ENCODE measurements at places on chromosomes 2 and 18.

DNA sequence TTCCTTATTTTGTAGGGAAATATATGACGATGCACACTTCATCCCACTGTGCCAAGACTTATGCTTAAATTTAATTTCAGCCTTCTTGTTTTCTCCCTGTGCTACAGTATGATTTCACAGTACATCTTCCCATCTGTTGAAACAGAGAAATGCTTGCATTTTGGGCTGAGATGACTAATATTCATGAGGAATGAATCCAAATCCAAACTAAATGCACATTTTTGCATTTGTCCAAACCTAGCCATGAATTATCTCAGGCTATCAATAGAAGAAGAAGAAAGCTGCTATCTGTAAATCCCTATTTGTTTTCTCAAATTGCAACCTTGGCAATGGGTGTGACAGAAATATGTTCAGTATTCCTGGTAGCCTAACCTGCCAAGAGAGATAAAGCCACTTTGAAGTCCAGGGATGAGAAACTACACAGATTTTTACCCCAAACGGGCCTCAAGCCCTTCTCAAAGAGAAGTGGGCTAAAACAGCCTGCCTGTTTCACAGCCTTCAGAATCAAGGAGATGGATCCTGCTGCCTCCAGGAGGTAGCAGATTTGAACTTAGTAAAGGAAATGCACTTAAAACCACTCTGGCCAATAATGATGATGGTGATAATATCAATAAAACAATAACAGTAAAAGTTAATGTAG lies 306.9 kb upstream of the NT5C1B start:
- no peak for DNase-seq

DNA sequence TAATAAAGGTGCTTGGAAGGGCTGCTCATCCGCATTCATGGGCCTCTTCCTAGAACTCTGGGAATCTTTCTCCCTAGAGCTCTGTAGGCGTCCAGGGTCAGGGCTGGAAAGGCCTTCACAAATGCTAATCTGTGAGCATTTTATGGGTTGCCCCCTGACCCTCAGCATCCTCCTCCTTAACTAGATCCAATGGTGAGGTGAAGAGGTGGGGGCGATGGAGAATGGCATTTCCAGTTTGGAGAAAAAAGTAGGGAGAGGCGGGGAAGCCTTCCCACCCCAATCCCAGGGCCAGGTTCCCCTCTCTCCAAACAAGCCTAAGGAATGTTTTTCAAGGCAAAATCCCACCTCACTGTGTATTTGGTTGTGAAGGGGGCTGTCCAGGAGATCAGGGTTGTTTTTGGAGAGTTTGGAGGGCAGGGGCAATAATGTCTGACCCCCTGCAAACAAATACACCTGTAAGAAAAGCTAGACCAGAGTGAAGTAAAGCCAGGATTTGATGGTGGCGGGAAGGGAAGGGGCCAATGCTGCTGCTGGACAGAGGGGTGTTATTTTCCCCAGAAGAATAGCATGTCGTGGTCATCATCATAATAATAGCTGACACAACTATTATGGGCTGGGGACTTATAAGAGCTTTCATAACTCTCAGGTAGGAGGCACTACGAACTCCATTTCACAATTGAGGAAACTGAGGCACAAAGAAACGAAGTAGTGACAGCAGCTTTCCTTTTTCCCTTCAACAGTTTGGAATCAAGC lies 1.4 kb upstream of the MYCN start:
- DNase-seq, result no peak

DNA sequence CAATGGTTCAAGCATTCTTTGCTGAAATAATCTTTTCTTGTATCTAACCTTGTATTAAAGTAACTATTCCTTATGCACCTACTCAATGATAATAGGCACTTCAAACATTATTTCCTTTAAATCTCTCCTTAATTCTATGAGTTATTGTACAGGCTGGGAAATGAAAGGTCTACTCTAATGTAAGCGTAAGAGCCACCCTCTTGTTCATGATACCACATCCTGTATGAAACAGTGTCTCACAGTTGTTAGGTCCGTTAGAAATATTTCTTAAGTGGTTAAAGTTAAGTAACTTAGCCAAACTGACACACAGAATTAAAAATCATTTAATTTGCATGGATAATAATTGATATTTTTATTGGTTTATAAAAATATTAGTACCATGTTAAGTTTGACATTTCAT lies 162.5 kb upstream of the RPRM start:
- no peak for DNase-seq

DNA sequence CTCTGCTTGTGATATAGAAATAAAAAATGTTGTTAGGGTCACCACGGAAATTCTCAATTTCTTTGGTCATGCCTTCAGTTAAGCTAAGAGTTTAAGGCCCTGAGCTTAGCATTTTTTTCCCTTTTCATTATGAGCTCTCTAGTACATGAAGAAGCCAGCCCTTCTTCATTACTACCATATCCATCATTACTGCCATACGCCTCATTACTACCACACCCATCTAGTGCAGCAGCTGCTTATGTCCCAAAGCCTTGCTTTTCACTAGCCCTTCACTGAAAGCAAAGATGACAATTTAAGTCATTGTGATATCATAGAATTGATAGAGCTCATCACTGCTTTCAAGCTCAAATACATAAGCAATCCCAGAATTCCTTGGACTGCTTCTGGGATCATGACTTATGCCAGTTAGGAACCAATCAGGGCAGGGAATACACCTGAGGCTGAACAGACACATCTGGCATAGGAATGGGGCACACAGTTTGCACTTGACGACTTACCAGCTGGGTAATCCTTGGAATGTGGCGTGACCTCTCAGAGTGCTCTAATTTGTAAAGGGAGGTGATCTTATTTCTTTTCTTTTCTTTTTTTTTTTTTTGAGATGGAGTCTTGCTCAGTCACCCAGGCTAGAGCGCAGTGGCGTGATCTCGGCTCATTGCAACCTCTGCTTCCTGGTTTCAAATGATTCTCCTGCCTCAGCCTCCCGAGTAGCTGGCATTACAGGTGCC lies 40.3 kb downstream of the SOWAHC start:
- DNase-seq, result no peak

DNA sequence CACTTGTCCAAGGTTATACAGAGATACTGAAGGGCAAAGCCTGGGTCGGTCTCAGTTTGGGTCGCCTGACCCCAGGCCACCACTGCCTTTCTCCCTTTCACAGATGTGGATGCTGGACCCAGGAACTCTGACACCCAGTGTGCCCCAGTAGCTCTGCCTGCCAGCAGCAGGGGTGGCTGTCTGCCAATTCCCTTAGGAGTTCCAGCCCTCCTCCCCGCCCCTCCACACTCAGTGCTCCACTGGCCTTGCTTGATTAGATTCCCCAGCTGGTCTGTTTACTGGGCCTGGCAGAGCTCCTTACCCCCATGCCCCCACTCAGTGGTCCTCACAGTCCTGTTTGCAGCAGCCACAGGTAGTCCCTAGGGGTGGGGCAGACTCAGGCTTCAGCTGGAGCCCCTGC lies 75.5 kb downstream of the NPAS2 start:
- no peak for DNase-seq

- no peak for DNase-seq
Observed at GRCh38 chr2:189181706-189182105, 2.1 kb upstream of the COL5A2 start.

DNA sequence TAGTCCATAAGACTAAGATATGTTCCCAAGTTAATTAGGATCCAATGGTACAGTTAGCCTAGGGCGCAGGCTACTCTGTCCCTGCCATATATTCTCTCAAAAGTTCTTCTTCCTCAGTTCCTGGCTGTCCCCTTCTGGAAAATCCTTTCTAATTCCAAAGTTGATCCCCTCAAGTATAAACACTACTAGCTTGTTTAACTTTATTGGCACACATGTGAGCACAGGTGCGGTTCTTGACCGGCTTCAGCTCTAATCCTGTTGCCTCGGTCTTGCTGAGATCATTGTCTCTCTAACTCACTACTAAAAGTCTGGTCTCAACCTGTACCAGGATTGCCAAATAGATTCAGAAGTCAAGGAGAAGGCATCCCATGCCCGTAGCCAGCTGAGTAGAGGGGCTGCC lies 89.0 kb downstream of the SEMA4F start:
- DNase-seq, result no peak

- DNase-seq, result no peak
Observed at GRCh38 chr2:151775057-151775740, 40.9 kb upstream of the NEB start.

- DNase-seq, result peak; percentile 15
Observed at GRCh38 chr2:7358865-7359447, 441.7 kb downstream of the RNF144A start.

GRCh38 chr18:23814991-23815614 lies 125.8 kb downstream of the LAMA3 start:
- peak; percentile 57 for DNase-seq

GRCh38 chr2:10085043-10085667 lies 4.9 kb upstream of the CYS1 start:
- no peak for DNase-seq

DNA sequence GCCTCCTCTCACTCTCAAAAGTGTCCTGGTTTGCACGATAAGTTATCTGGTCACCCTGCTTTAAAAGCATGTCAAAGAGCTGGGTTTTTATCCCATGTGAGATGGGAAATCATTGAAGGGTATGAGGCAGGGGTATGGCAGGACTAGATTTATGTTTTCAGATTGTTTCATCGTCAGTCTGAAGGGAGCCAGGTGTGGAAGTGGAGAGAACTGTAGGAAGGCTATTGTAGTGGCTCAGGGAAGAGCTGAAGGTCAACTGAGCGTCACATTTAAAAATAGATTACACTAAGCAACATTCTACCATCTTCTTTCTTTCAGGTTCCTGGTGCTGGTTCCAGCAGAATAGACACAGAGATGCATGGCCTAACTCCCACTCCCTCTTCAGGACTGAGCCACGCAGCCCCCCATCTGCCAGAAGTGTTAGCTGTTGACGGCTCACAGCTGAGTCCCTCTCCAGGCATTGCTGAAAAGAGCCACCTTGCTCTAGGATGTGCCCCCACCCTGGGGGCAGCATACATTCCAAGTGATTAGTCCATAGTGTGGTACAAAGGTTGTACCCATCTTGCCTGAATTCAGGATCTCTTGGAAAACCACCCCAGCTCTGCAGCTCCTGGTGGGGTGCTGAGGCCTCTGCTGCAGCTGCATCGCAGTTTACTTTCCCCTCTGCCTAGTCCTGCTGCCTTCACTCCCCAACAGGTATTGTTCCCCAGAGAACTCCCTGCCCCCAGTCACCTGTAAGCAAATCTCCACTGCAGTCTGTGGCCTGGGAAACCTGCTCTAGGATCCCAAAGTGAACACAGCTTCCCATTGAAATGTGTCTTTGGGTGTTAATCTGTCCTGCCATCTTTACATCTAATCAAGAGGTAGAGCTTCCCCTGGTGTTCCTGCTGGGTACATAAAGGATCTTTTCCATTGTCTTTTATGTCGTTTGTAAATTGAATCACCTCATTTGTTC lies 79.5 kb upstream of the KLF7 start:
- no peak for DNase-seq

DNA sequence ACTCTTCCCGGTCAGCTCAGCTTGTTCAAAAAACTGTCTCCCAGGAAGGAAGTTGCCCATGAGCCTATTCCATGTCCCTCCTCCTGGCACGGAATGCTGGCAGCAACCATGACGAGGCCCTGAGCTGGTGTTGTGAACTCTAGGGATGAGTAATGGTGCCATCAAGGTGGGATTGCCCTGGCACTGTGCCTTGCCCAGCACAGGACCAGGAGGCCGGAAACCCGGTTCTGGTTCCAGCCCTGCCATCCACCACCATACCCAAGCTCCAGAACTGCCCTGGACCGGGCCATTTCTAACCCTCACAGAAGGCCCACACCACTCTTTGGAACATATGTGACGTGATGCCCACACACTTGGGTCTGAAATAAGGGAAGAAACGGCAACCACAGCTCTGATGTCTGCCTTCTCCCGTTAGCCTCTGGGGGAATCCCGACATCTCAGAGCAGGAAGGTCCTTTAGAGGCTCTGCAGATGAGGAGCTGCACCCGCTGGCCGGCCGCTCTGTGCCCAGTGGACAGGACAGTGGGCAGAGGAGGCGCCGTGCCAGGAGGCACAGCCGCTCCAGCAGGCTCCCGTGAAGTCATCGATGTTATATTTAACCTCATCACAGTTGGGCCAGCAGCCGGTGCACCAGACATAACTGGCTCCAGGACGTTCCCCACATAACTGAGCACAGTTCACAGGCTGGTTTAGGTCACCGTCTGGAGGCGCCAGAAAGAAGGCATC lies 462.1 kb upstream of the ID2 start:
- DNase-seq, result peak; percentile 19

DNA sequence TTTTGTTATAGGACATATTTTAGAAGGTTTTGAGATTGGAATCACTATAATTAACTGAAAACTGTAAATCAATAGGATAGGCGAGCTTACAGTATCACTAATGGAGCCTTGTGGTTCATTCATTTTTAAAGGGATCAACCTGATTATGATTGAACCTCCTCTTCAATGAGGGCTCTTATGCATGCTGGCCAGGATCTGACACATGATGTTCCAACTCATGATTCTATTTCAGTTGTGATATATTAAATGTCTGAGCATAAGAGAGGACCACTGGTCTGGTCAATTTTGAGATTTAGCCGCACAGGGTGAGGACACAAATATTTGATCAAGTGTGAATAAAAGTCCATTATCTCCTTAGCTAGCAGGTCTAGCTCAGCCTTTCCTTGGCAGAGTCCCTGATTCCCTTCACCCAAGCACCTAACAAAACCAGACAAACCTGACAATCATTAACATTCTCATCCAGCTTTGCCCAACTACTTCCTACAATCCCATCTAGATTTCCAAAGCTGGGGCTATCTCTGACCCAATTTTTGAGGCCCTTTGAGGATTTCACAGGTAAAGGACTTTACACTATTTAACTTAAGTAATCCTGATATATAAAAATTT lies 6.9 kb upstream of the MAP4K4 start:
- DNase-seq, result no peak

DNA sequence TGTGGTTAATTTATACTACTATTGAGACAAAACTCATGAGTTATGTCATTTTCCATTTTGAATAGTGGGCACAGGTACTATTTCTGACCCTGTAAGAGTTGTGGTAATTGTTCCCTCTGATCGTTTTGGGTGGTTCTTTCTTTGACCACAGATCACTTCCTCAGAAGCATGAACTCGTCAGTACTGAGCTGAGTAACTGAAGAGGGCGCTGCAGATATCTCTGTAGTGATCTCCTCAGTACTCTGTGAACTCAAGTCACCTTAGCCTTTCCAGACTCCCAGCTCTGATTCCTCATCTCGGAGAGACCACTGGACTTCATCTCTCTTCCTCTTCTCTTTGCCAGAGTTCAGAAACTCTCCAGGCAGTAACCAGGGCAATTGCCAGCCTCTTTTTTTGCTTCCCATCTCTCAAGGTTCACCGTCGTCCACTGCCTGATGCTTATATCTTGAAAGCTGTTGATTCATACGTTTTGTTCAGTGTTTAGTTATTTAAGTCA lies 9.4 kb upstream of the IL1RL1 start:
- peak; percentile 67 for DNase-seq

DNA sequence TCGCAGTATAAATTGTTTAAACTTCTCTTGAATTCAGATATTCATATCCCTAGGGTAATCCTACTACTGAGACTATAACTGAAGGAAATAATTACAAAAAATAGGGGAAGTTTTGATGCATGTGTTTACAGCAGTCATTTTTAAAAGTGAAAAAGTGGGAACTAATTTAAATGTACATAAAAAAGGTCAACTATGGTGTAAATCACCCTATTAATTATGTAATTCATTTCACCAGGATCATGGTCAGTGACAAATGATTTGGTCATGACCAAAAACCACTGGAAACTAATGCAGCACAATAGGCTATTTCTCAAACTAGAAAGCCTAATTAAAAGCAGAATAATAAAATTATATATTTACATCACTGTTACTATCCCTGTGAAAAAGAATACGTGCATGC lies 5.0 kb upstream of the CNGA3 start:
- DNase-seq, result peak; percentile 59

All from suppressor macrophage (primary cell).